HAP-1 (cell line): ENCODE measurements at places on chromosomes 1 and 21.

- no peak for DNase-seq
Observed at GRCh38 chr1:47664356-47664755, 226.5 kb downstream of the FOXD2 start.

GRCh38 chr1:198902655-198903054 lies 263.8 kb downstream of the PTPRC start:
- peak; percentile 23 for DNase-seq

GRCh38 chr1:6241887-6242740 lies 1.9 kb upstream of the HES3 start:
- DNase-seq = no peak

DNA sequence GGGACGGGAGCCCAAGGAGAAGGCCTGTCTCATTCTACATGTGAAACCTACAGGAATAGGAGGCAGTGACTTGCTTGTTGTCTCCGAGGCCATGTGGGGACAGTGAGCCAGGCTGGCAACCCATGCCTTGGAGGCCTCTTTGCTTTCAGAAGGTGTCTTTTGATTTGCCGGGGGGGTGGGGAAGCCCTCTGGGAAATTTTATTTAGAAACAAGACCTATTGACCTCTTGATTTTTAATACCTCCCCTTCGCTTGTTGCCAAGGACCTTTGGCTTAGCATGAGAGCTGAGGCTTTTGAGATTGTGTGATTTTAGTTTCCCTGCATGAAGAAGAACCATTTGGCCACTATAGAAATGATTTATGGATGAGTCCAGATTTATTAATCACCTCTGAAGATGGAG lies 4.1 kb downstream of the ARMH1 start:
- no peak for DNase-seq

GRCh38 chr1:20150326-20150705 lies 11.2 kb downstream of the PLA2G2F start:
- DNase-seq = no peak

DNA sequence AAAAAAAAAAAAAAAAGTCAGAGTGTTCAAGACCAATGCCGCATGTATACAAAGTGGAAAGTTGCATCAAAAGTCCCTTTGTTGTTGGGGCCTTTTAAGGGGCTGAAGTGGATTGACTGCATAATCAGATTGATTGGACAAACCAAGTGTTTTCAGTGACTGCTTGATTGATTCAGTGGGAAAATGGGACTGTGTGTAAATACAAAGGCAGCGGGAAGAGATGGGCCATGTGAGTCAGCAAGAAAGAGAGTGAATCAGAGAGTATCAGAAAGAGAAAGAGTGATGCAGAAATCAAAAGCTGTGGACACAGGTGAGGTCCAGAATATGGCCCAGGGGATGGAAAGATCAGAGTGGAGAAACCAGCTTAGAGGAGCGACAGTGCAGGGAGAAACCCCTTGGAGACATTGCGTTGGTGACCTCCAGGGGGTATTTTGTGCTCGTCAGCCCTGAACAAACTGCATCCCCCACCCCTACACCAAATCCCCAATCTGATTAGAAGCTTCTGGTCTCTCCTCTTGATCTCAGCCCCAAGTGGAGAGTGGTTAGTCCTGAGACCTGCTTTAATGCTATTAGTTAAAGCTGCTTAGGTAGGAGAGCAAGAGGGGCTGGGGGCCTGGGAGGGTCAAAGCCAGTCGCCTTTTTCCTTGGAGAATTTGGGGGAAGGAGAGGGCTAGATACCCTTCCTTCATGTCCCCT lies 5.1 kb upstream of the ETV3L start:
- no peak for DNase-seq

- DNase-seq = no peak
Observed at GRCh38 chr1:14441302-14441741, 157.2 kb upstream of the KAZN start.

GRCh38 chr1:159829822-159830465 lies 3.3 kb downstream of the SLAMF8 start:
- no peak for DNase-seq

GRCh38 chr1:234778221-234779159 lies 168.5 kb upstream of the IRF2BP2 start:
- no peak for DNase-seq
